GDM1 (cell line): ENCODE measurements at places on chromosomes 16 and 17.

DNA sequence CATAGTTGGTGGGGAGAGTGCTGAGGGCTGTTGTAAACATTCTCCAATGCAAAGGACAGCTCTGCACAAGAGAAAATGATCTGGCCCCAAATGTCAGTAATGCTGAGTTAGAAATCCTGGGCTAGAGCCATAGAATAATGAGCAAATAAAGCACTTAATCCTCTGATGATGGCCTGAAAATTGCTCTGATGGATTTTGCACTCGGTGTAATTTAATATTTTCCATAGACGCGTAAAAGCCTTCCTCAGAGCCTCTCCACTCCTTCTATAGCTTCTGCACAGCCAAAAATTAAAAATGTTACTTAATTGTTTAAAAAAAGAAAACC is 23.7 kb downstream of the FAM20A start:
- DNase-seq: no peak

GRCh38 chr17:13599864-13600263 is 1.9 kb downstream of the HS3ST3A1 start:
- DNase-seq: no peak

GRCh38 chr16:52676959-52677358 is 130.0 kb upstream of the TOX3 start:
- DNase-seq: no peak

DNA sequence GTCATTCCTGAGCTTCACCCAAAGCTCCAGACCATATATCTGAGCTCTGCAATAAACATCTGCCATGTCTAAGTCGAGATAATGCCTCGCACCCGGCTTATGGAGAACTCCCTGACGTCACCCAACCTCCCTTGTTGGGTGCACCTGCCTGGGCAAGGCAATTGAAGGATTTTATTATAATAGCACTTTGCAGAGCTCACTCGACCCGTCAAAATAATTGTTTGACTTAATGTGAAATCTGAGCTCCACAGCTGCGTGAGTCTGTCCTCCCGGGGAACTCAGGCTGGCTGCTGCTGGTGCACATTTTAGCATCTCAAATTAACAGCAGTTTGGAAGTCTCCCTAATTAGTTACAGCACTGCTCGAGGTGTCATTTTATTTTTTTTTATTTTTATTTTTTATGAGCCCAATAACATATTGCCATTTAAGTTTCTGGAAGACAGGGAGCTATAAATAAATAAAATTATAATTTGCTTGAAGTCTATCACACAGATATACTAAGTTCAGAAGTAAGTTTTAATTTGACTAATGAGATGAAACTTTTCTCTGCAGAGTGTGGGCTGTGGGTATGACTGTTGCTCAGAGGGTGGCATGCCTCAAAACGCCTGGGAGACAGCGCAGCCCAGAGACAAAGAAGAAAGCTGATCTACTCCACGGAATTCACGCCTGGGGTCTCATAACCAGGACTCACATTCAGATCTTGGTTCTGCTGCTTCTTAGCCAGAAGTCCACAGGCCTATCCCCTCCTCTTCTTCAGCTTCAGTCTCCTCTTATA is 401.4 kb upstream of the C16orf82 start:
- no peak for DNase-seq

DNA sequence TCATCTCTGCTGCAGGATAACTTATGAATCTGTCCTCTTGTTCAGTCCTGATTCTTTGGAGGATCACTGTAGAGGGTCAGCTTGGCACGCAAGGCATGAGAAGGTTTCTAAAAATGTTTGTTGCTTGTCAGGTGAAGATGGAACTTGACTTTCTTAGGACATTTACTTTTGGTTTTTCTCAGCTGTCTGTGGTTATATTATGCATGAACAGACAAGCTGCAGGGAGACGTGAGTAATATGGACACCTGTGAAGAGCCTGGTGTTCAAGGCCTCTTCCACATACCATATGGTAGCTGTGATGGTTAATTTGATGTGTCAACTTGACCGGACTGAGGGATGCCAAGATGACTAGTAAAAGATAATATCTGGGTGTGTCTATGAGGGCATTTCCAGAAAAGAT is 270.2 kb upstream of the CPHXL start:
- DNase-seq: no peak

- DNase-seq: no peak
These were observed 6.0 kb downstream of the HSDL1 start for GRCh38 chr16:84138824-84139627.

GRCh38 chr17:80352991-80353665 is 61.8 kb upstream of the ENDOV start:
- no peak for DNase-seq

GRCh38 chr16:73610160-73610559 is 562.2 kb upstream of the ZFHX3 start:
- no peak for DNase-seq

- DNase-seq: no peak
These were observed at the start of gene CD300H for GRCh38 chr17:74567397-74567796. Gene CD300H (minus strand): TSS chr17:74567509.

DNA sequence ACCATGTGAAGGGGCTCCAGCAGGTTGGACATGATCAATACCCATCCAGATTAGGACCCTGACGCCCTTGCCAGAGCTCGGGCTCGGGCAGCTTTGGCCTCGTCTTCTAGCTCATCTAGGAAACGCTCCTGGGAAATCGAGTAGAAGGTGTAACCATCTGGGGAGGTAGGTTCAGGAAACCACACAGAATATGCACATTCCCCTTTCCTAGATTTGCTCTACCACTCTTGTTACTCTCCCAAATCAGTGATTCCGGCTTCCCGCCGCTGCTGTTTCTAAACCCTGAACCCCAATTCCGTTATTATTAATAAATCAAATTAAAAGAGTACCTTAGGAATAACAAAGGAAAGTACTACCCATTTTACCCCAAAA is 507 bp downstream of the COA3 start:
- no peak for DNase-seq

DNA sequence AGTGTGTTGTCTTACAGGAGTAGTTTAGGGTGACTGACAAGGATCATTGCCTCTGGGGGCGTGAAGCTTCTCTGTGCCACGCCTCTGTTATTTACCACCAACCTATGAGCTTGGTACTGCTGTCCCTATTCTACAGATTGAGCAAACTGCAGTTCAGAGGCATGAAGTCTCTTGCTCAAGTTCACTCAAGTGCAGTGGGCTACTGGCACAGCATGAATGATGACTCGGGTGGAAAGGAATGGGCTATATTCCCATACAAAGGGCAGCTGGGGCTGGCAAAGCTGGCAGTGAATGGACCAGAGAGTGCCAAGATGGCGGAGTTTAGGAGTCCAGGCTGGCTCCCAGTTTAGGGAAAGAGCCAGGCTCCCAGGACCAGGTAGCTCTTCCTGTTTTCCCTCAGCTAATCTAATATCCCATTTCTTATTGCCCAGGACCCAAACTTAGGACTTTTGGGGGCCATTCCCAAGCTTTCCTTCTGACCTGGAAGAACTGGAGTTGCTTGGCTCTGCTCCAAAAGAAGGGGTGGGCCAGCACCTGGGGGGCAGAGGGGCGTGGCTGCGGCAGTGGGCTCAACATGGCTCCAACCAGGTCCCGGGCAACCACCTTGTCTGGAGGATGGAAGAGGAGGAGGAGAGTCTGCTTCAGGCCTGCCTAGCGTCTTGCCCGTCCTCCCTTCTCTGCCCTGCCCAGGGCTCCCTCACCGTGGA is 12.9 kb downstream of the PLK1 start:
- no peak for DNase-seq
